ENCODE measurements at places on chromosomes 11 and 22.

DNA sequence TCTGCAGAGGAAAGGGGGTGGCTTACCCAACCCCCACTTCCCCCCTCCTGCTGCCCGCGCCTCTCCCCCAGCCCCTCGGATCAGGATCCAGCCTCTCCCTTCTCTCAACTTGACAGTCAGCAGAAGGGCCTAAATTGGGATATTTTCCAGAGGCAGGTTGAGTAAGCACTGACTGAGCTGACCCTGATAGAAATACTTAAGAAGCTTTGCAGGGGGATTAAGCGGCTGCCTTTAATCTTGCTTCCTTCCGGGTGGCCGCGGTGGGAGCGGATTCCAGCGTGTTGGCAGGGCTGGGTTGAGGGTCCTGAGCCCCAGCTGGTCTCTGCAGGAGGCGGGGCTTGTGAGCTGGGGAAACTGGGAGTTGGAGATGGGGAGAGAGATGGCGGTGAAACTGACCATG, 445.2 kb downstream of the NTM start:
- no peak for DNase-seq

DNA sequence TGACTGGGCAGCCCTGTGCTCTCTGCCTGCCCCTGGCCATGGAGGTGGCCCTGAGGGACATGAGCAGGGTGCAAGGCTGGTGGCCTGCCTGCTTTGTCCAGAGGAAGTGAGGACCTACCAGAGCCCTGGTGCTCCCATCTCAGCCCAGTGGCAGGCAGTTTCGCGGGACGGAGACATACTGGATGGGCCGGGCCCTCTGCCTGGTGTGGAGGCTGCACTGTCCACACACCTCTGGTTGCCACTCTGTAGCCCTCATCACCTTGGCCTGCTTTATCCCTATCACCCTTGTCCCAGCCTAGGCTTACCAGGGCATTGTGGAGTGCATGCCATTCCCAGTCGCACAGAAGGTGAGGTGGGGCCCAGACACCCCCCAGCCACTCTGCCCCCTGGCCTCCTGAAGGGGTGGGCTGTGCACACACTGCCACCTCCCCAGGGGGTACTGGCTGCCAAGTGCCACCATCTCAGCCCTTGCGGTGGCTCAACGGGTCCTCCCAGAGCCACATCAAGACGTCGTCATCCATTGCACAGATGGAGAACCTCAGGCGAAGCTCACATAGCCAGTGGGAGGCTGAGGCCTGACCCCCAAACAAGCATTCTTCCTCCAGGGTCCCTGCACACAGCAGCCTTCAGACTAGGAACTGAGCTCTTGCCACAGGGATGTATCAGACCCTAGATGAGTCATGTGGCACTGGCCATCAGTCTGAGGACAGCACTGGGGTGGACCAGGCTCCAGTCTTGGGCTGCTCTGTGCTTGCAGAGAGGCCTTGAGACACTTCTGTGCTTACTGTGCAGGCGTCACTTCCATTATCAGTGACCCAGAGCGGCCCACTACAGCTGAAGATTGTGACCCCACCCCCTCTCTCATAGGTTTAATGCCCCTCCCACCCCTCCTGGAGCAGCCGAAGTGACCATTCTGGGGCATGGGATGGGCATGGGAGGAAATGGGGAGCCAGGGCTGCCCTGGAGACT, 176.1 kb downstream of the IGLL1 start:
- no peak for DNase-seq

DNA sequence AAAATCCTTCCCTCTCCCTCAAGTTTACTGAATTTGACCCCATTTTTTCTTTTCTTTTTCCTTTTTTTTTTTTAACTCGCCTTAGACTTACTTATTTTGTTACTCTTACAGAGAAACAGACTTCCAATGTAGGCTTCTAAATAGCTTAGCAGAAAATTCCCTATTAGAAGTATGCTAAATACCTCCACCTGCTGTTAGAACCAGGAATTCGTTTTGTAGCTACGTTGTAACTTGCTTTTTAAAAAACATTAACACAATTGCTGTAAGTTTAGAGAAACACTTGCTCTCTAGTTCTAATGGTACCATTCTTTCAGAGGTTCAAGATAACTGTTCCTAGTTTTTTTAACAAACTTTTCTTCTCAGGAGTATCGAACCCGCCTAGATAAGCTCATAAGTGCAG, 324.2 kb downstream of the DCDC1 start:
- no peak for DNase-seq

DNA sequence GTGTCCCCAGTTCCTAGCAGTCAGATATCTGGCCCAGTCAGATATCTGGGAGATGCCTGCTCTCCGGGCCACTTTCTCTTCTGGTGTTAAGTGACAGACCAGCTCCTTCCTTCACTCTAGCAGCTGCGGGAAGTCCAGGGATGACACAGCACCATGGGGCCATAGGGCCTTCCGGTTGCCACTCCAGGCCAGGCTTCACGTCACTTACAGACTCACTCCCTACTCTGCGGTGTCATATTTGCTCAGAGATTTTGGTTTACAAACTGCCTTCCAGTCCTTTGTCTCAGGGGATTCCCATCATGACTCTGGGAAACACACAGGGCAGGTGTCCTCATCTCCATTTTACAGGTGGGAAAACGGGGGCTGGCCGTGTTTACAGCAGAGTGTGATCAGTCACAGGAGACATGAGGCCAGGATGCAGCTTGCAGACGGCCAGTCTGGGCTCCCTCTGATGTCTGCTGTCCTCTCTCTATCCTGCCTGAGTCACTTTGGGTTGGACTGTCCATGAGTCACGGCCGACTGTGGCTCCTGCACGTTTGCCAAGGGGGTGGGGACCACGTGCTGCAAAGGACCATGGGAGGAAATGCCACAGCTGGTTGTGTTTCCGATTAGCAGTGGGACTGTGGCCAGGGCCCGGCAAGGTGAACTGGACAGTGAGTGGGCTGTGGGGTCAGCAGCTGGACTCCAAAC, 8.2 kb upstream of the TBC1D22A start:
- no peak for DNase-seq

DNA sequence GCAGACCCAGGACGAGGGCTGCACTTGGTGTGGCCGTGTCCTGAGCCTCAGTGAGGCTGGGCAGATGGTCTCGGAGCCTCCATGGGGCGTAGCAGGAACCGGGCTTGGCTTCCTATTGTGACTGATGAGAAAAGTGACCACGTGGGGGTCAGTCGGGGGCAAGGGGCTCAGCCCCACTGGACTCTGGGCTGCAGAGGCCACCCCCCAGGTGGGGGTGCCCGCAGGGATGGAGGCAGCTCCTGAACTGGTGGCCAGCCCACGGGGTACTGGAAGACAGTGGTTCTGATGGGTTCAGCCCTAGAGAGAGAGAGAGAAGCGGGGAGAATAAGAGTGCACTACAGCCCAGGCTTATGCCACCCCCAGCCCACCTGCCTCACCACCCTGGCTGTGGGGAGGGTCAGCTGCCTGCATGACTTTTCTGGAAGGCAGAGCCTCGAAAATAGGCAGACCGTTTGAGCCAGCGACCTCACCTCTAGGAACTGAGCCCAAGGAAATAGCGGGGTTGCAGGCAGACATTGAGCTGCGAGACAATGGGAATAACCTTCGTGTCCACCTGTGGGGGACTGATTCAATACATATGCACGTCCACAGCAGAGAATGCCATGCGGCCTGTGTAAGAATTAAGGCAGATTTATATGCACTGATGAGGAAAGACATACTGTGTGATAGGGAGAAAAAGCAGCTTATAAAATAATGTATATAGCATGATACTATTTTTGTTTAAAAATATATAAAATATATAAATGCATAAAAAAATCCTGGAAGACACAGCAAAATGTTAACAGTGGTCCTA, 11.5 kb downstream of the CABP7 start:
- DNase-seq: no peak

DNA sequence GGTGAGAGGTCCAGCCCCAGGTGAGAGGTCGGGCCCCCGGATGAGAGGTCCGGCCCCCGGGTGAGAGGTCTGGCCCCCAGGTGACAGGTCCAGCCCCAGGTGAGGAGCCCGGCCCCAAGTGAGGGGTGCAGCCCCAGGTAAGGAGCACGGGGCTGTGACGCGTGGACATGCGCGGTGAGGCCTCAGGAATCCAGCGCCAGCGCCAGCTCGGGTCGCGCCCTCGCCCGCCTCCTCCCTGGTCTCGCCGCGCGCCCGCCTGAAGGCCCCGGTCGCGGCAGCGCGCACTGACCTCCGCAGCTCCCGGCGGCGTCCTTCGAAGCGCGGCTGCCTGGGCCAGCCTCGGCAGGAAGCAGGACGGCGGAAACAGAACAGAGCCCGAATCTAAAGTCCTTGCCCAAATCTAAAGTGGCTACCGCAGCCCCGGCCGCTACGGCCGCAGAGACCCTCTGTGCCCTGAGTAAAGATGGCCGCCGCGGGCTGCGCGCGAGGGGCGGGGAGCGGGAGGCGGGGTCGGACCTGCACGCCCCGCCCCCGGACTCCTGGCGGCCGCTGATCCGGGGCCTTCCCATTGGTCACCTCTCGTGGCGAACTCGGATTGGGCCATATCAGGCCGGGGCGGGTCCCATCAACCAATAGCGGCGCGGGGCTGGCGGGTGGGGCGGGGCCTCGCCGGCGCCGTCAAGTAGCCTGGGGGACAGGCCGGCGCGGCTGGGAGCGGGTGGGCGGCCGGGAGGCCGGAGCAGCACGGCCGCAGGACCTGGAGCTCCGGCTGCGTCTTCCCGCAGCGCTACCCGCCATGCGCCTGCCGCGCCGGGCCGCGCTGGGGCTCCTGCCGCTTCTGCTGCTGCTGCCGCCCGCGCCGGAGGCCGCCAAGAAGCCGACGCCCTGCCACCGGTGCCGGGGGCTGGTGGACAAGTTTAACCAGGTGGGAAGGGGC, at the start of the genes ALG12 and CRELD2:
TSS of gene ALG12 (minus strand) at position 465 of the 937 bp plus-strand sequence. CDS start 4,673 bp downstream, outside the sequence.
TSS of gene CRELD2 (plus strand) at position 661 of the 937 bp plus-strand sequence. CDS start at position 797, 136 bp downstream.
- peak; percentile 96 for DNase-seq

- DNase-seq: no peak
Observed at GRCh38 chr11:69241844-69242243, 52.1 kb upstream of the MYEOV start.

GRCh38 chr11:128931668-128932067, 11.0 kb downstream of the TP53AIP1 start:
- DNase-seq: no peak
